ENCODE measurements at places on chromosomes 3 and 15. TPM values are rescaled to one million over a fixed set of nuclear protein-coding genes. Genes with fewer than 3 reads are reported as not detected.

TLR9 gene
- total RNA-seq = not detected

IL20RB gene
- total RNA-seq = 3.4 TPM

SPINK8 gene
- total RNA-seq = not detected

GRAMD1C gene
- 0.10 TPM for total RNA-seq

GRCh38 chr15:88113613-88114308 is 142.8 kb downstream of the NTRK3 start:
- no peak for DNase-seq

GRCh38 chr3:64122476-64122875 is 99.2 kb upstream of the PSMD6 start:
- DNase-seq = no peak

DNA sequence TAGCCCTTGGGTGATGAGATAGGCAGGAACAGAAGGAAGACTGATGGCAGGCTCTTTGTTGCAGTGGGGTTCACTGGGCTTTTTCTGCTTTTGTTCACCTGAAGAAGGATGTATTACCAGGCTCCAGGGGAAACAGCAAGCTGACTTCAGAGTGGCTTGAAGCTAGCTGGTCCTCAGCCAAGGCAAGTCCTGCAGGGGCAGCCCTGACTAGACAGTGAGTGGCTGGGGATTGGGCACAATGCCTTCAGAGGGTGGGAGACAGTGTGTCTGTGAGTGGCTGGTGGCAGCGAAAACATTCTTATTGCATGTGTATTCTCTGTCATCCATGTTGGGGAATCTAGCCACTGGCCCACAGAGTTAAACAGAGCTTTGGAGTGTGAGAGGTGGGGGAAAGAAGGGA is 2.3 kb upstream of the TEX264 start:
- no peak for DNase-seq

Measured in HT-29 (cell line).